ENCODE measurements at places on chromosomes 16 and 17. TPM values are rescaled to one million over a fixed set of nuclear protein-coding genes. Genes with fewer than 3 reads are reported as not detected.

The ZNF48 gene
- total RNA-seq: 6.7 TPM

The CES5A gene
- not detected for total RNA-seq

The TNP2 gene
- not detected for total RNA-seq

The PRSS27 gene
- 2.1 TPM for total RNA-seq

The TPSG1 gene
- total RNA-seq: 0.45 TPM

The CHST5 gene
- total RNA-seq: 0.27 TPM

The RUNDC3A gene
- 2.9 TPM for total RNA-seq

The RHOT2 gene
- 95.9 TPM for total RNA-seq

GRCh38 chr17:42975265-42975664, 4.6 kb downstream of the PTGES3L start:
- DNase-seq: no peak

- DNase-seq: peak; percentile 84
These were observed 840 bp downstream of the MYO1C start for GRCh38 chr17:1491443-1492248.

GRCh38 chr16:66660422-66661209, 35.9 kb downstream of the CMTM4 start:
- peak; percentile 74 for DNase-seq

DNA sequence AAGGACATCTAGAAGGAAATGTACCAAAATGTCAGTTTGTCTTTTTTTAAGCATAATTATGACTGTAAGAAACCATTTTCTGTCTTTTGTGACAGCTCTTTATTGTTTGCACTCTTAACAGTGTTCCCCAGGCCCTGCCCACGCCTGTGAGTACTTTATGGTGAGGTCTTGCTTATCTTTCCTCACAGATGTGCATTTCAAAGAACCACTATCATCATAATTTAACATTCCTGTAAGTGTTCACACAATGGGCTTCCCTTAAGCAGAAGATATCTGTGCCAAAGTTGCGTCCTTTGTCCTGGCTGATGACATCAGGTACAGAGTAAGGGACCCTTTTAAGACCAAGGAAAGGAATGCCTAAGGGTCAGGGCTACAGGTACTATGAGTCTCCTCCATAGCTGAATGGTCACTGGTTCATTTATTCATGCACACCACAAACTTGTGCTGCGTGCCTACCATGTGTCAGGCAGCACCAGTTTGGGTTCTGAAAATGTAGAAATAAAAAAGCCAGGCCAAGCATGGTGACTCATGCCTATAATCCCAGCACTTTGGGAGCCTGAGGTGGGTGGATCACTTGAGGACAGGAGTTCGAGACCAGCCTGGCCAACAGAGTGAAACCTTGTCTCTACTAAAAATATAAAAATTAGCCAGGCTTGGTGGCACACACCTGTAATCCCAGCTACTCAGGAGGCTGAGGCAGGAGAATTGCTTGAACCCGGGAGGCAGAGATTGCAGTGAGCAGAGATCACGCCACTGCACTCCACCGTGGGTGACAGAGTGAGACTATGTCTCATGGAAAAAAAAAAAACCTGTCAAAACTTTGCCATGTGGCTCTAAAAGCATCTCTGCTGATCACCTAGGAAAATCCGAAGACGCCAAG, 55.4 kb upstream of the NLK start:
- DNase-seq: no peak

DNA sequence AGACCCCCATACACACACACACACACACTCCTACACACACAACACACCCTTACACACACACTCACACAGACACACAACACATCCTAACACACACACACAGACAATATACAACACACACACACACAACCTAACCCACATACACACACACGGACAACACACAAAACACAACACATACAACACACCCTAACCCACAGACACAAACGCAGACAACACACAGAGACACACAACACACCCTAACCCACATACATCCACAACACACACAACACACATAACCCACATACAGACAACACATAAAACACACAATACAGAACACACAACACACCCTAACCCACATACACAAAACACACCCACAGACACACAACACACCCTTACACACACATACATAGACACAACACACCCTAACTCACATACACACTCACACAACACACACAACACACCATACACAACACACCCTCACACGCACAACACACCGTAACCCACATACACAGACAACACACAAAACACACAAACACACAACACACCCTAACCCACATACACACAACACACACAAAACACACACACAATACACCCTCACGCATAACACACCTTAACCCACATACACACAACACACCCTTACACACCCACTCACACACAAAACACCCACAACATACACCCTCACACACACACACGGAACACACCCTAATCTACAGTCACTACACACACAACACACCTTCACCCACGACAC, 4.4 kb downstream of the ASGR1 start:
- DNase-seq: peak; percentile 3

DNA sequence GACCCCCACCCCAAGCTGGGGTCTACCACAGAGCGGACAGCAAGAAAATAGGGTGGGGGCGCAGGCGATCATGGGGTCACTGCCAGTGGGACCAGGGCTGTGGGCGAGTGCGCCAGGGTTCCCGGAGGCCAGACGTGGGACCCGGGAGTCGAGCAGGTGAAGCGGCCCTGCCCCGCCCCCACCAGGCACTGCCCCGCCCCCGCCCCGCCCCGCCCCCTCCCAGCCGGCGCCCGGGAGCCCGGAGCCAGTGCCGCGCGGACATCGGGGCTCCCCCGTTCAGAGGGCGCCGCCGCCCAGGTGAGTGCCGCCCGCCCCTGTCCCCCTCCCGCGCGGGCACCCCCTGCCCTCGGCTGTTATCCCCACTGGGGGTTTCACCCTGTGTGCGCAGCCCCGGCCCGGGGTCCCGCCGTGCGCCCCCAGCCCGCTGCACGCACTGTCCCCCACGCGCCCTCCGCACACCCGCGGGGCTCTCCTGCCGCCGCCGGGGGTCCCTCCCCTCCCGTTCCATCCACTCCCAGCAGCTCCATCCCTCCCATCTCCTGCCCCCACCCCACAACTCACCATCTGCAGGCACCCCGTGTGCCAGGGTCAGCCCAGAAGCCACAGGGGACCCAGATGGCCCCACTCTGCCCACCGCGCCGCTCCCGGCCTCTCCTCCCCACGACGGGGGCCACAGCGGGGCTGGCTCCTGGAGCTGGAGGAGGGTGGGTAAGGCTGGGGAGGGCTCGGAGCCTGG, at the start of gene SSTR5:
TSS of gene SSTR5 (plus strand) at position 222 of the 736 bp plus-strand sequence. CDS start 6,122 bp downstream, outside the sequence.
- DNase-seq: no peak

DNA sequence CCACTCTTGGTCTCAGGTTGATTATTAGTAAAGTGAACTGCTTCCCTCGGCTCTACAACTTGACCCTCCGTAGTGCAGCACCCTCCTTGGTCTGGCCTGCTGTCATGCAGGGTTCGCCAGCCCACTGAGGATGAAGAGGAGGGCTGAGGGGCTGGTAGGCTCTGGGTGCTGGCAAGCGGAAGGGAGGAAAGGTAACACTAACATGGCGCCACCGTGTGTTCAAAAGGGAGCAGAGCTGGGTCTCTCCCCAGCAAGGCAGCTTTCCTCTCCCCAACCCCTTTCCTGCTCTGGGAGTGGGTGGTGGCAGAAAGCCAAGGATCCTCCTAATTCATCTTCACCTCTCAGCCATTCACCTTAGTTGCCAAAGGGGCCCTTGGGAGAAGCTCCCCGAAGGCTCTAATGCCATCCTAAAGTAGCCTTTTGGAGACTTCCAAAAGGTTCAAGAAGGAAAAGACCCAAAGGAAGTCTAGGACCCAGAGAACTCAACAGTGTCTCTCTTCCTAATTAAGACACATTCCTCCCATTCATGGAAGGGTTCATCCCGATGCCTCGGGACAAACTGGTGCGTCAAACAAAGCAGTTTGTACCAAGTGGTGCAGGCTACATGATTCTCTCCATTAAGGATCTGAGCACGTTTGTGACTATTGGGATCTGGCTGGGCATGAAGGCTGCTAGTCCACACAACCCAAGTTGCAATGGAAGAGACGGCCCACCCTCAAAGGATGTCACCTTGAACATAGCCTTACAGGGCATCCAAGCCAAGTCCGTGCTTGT, 90.8 kb upstream of the TOB1 start:
- DNase-seq: peak; percentile 81

DNA sequence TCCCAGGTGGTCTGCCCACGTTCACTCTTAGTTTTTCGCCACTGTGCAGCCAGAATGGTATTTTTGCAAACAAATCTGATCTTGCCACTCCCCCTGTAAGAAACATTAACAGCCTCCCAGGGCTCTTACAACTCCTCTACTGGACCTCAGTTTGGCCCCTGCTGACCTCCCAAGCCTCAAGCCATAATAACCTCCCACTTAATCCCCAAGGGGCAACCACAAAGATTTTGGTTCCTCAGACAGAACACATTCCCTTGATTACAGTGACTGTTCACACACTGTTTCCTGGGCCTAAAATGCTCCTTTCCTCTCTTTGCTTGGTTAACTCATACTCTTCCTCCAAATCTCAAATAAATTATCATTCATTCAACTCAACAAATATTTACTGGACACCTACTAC, 21.5 kb upstream of the CD300E start:
- no peak for DNase-seq

GRCh38 chr17:44998646-44999045, 30.5 kb upstream of the C1QL1 start:
- no peak for DNase-seq

DNA sequence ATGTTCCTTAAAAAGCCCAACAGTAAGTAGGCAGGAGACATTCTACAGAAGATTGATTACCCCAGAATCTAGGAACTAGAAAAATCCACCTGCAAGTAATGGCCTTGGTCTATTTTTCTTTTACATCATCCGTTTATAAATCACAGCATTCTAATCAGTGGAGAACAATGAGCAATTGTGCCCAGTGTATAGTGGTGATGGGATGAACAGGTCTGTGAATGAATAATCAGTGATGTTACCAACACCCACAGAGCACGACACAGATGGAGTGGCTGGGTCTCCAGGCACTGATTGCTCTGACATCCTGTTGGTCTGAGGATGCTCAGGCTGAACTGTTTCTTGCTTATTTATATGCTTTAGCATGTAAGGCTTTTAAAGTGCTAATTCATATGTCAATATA, 1251.2 kb upstream of the CDH8 start:
- DNase-seq: no peak

GRCh38 chr16:78259873-78260272, 160.4 kb downstream of the WWOX start:
- no peak for DNase-seq

DNA sequence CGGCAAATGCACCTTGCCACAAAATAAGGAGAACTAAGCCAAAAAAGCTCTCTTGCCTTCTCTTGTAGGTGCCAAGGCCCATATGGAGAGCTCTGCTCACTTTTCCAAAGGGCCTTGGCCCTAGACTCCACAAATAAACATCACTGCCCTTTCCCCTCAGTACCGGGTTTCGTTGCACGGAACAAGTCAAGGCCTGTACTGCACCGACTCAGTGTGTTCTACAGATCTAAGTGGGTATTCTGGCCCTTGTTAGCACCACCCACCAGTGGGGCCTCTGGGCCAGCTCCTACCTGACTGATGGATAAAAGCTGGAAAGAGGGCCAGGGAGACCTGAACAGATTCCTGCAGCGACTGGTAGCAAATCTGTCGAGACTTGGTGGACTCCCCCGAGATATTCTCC, 43.7 kb upstream of the GSG1L start:
- no peak for DNase-seq

DNA sequence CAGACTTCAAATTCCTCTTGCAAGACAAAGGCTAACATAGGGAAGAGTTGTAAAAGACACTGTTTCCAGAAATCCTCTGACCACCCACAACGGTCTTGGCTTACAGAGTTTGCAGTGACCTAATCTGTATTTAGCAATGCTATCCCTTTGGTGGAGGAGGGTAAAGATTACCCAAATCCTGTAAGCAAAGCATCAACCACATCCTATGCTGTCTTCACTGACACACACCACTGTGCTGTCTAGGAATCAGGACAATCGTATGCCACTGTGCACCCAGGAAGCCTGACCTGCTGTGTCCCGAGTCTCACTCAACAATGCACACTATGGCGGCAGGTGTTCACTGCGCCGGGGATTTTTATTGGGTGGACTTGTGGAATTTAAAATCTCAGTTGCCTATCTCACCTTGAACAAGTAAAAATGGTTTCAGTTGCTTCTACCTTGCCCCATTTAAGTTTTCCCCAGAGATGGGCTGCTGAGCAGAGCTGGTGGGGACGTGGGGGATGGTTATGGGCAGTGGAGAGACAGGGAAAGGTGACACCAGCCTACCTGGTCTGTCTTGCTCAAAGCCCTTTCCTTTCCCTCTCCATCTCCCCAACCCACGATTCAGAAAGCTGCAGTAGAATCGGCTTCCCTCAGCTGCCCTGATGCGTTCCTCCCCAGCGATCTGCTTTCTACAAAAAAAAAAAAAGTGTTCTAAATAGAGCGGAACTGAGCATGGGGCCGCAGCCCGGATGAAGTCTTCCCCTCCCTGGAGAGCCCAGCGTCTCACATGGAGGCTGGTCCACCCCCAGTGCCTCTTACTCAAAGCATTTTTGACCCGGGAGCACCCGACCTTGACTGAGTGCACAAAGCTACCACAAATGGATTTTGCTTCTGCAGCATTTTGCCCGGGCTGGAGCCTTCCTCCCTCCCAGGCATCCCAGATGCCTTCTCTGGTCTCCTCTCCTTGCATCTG, 271.5 kb downstream of the SOX9 start:
- no peak for DNase-seq

DNA sequence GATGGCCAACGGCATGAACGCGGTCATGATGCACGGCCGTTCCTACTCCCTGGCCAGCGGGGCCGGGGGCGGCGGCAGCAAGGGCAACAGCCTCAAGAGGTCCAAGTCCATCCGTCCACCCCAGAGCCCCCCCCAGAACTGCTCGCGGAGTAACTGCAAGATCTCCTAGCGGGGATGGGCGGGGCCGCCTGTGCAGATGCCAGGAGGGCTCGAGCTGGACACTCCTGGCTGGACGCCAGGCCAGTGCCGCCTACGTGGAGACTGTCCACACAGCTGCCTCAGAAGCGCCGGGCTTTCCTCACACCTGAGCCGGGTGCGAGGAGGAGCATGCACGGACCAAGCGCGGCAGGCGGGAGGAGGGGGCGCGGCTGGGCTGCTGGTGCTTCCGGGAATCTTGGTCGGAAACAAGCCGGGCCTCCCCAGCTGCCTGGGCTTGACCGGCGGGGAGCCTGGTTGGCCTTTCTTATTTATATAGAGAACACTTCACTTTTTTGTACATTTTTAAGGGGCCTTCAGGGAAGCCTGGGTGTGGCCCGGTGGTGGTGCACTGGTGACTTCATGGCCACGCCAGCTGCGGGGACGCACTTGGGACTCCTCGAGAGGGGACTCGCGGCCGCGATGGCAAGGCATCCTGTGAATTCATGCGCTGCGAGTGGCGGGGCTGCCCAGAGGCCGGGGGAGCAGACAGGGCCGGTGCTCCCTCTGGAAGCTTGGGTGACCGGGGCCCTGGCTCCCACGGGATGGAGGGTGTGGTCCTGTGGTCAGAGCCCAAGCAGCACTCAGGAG, 3.1 kb upstream of the WFIKKN1 start:
- peak; percentile 71 for DNase-seq

DNA sequence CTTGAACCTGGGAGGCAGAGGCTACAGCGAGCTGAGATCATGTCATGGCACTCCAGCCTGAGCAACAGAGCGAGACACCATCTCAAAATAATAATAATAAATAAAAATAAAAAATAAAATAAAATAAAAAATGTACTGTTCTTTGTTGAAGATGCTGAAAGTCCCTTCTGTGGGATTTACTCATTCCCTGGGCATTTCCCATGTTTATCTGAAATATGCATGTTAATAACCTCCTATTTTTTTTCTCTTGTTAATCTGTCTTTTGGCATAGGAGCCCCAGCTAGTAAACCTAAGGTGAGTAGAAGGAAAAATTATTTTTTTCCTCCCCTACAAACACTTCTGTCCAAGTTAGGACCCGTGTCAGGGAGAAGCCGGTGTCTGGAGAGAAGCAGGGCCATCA, 34.4 kb downstream of the TMEM92 start:
- DNase-seq: no peak

- peak; percentile 48 for DNase-seq
These were observed 29.1 kb upstream of the TNS4 start for GRCh38 chr17:40530531-40530994.
